Activated T-cell treated with anti-CD3 and anti-CD28 coated beads, Interleukin-2, amount 50 U/mL, for 1 hour (primary cell): ENCODE measurements at places on chromosomes 1 and 21.

- DNase-seq, result peak; percentile 84
Observed at GRCh38 chr21:45478115-45478801, 64.0 kb downstream of the SLC19A1 start.

DNA sequence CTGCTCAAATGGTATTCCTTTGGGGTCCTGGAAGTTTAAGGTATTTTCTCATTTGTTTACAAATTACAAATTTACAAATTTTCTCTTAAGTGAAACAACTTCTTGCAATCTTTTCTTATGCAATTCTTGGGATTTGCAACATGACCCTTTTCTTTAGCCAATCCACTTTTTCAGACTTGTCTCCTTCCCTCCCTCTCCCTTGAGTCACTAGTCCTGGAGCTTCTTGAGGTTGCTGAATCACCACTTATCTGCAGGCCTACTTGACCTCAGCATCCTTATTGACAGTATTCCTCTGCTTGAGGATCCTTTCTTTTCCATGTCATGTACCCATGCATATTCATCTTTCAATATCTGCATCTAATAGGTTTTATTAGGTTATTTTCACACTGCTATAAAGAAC is 302.8 kb upstream of the ADAMTS5 start:
- DNase-seq, result no peak

DNA sequence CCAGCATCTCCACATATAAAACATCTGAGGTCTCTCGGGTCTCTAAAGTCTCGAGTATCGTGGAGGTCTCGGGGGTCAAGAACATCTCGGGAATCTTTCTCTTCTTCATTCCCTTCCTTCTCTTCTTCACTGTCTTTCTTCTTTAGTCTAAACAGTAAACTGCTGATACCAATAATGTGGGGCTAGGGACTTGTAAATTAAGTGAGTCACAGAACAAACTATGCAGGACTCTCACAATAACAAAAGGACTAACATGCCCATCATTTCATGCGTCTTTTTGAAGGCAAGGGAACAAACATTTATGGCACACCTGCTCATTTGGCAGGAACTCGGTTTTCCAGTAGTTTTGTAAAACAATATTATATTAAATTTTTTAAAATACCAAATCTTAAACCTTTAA is 32.4 kb downstream of the PRPF38A start:
- no peak for DNase-seq

DNA sequence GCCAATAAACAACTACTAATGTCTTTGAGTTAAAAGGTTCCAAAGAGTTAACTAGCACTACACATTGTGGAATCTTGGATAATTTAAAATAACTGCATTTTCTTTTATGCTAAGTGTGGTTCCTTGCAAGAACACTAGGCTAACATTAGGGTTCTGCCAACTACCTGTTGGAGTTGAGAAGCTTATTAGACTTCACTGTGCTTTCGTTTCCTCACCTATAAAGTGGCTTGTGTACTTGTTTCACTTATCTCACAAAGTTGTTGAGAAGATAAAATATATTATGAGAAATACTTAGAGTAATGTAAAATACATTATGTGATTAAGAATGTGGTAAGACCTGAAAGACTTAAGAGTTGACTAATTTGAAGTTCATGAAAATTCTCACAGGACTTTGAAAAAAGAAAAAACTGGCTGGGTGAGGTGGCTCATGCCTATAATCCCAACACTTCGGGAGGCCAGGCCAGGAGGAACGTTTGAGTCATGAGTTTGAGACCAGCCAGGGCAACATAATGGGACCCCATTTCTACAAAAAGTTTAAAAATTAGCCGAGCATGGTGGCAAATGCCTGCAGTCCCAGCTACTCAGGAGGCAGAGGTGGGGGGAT is 5.6 kb upstream of the RRAGC start:
- no peak for DNase-seq

GRCh38 chr1:26530895-26531598 is 1.5 kb downstream of the RPS6KA1 start:
- no peak for DNase-seq

DNA sequence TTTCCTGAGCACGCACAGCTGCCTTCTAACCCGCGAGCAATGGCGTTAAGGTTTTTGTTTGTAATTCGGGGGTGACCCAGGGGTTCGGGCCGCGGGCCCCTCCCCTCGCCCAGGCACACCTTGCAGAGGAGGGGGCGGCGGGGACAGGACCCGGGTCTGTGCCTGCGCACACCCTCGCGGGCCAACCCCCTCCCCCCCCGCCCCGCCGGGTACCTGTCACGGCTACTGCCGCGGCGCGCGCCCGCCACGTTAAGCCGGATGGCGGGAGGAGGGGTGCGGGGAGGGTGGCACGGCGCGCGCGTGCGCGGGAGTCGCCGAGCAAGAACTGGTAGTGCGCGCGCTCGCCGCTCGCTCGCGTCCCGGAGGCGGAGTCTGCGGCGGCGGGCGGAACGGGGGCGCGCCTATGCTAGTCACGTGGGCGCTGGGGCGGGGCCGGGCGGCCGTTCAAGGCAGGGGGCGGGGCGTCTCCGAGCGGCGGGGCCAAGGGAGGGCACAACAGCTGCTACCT is at the start of gene TPTE:
TSS of gene TPTE (plus strand) at position 493 of the 508 bp plus-strand sequence. CDS start 17,141 bp downstream, outside the sequence.
- DNase-seq, result no peak
